ENCODE measurements at places on chromosomes 16 and 17.

GRCh38 chr16:52932321-52932720, 120.4 kb downstream of the CHD9NB start:
- no peak for DNase-seq

- no peak for DNase-seq
Observed at GRCh38 chr17:16391451-16391850, 10.6 kb downstream of the UBB start.

DNA sequence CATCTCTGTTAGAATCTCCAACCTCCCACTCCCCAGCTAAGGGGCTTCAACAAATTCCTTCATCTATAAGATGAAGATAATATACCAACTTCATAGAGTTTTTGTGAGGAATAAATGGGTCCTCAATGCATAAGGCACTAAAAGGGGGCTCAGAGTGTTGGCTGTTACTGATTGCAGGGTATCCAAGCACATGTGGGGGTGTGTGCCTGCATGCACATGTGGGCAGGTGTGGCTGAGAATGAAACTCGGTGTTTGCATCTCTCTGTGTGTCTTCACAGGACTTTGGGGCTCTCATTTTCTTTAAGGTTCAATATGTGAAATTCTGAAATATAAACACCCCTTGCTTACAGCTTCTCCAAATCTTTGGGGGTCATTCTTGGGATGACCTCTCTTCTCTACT, 4.1 kb upstream of the PPP1R9B start:
- DNase-seq: no peak

GRCh38 chr17:30117675-30118081, 1.1 kb downstream of the NSRP1 start:
- DNase-seq: no peak

- DNase-seq: no peak
Observed at GRCh38 chr16:71283612-71284011, 5.6 kb downstream of the CMTR2 start.

DNA sequence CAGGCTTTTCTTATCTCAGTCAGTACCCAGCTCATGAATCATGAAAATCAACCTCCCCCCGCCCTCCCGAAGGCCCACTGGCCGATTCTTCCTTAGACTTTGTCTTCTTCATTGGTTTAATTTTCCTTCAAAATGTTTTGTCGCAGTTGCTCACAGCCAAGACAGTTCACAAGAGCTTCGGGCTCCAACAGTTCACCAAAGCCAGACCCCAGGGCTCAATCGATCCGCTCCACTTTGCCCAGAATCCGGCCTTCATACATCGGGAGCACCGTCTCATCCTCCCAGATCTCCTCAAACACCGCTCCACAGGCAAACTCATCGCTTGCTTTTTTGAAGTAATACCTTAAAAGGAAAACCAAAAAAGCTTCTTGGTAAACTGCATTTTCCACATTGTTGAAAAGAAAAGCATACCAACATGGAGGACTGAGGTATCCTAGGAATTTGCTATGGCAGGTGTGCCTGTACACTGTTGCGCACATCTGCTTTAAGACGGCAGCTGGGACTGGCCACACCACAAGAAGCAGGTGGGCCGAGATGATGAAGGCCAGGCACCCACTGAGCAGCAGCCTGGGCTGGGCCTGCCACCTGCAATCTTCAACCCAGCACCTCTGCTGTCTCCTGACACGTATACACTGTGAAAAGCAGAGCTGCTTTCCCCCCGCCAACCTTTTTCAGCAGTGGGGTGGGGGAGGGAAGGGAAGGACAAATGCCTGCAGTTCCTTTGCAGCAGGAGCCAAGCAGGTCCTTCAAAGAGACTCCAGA, 31.5 kb downstream of the AXIN2 start:
- no peak for DNase-seq

- DNase-seq: no peak
Observed at GRCh38 chr16:51133183-51133582, 17.9 kb downstream of the SALL1 start.

DNA sequence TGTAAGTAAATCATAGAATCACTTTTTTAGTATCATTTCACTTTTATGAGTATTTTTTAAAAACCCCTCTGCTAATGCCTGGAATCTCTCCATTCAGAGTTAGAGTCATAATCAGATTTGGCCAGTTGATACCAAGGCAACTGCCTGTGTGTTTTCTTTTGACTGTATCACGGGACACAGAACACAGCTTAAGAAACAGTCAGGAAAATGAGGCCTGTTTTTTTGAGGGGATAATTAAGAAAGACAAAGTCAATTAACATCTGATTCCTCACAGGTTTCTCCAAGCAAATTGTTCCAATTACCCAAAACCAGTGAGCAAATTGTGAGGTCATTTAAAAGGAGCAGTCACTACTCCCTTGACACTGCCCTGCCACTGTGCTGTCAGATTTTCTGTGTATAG, 944.5 kb upstream of the SOX9 start:
- no peak for DNase-seq

DNA sequence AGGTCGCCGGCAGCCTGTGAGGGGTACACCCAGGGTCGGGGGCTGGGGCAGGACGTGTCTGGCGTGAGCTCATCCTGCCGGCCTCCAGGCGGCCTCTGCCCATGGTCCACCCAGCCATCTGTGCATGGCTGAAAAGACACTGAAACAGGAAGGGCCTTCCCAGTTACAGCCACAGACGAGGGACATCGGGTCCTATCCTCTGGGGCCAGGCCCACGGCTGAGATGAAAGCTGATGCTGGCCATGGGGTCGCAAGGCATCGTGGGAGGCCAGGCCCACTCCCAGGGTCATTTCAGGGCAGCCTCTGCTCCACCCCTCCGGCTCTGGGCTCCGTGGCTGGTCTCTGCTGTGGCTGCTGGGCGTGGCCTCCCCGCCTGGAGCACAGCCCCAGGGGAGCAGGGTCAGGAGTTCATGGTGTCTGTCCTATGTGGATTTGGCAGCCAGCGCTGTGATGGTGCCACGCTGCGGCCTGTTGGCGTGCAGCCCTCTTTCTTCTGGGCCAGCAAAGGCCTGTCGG, 16.6 kb upstream of the ATP6V0C start:
- DNase-seq: no peak

DNA sequence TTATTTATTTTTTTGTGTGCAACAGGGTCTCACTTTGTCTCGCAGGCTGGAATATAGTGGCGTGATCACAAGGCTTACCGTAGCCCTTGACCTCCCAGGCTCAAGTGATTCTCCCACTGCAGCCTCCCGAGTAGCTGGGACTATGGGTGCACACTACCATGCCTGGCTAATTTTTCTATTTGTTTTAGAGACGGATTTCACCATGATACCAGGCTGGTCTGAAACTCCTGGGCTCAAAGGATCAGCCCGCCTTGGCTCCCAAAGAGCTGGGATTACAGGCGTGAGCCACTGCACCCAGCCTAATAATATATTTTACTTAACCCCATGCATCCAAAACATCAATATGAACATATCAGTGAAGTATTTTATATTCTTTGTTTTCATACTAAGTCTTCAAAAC, 2.0 kb downstream of the CCDC200 start:
- no peak for DNase-seq

- no peak for DNase-seq
Observed at GRCh38 chr16:75244225-75244809, 7.1 kb downstream of the BCAR1 start.

- no peak for DNase-seq
Observed at GRCh38 chr17:62626719-62627218, 701 bp upstream of the MRC2 start.

- no peak for DNase-seq
Observed at GRCh38 chr17:7569571-7569970, 7.9 kb downstream of the SENP3 start.

GRCh38 chr16:4806280-4806679, 3.8 kb upstream of the ROGDI start:
- no peak for DNase-seq

All from activated T-helper 9 cell treated with anti-CD3 and anti-CD28 coated beads, Interleukin-2, amount 50 U/mL, for 16 hours (primary cell).